MG63 (cell line): ENCODE measurements at places on chromosomes 2 and 18. TPM values are rescaled to one million over a fixed set of nuclear protein-coding genes. Genes with fewer than 3 reads are reported as not detected.

Gene MATN3
- 0.15 and 0.76 TPM in 2 replicates for total RNA-seq

Gene RGPD3
- total RNA-seq = 0.07 TPM in 2 replicates

Gene SCYGR3
- total RNA-seq = not detected in 2 replicates

Gene C2orf78
- total RNA-seq = not detected in 2 replicates

Gene LHCGR
- total RNA-seq = not detected in 2 replicates

Gene ANKRD29
- total RNA-seq = 10.3 and 12.3 TPM in 2 replicates

Gene TLX2
- 0.07 and 1.2 TPM in 2 replicates for total RNA-seq

Gene CAB39
- total RNA-seq = 31.8 and 34.2 TPM in 2 replicates

Gene IGFBP2
- 191 and 249 TPM in 2 replicates for total RNA-seq

Gene TGFA
- 0.05 and 0.43 TPM in 2 replicates for total RNA-seq

Gene NEUROD1
- total RNA-seq = not detected in 2 replicates

Gene STARD7
- total RNA-seq = 100 and 113 TPM in 2 replicates

Gene DLX1
- 5.7 and 8.2 TPM in 2 replicates for total RNA-seq

Gene RGPD4
- 0.05 TPM in 1 of 2 replicates, not detected in the other for total RNA-seq

Gene PLCD4
- 0.74 and 1.2 TPM in 2 replicates for total RNA-seq

Gene ALPP
- not detected in 2 replicates for total RNA-seq

Gene FRZB
- not detected in 2 replicates for total RNA-seq

Gene PROKR1
- not detected in 2 replicates for total RNA-seq

Gene MRO
- 0.07 TPM in 1 of 2 replicates, not detected in the other for total RNA-seq

Gene UCN
- 1.3 TPM in 1 of 2 replicates, not detected in the other for total RNA-seq

Gene REEP1
- 0.95 and 2.7 TPM in 2 replicates for total RNA-seq

Gene ASXL3
- total RNA-seq = not detected in 2 replicates

Gene HRH4
- 0.16 TPM in 1 of 2 replicates, not detected in the other for total RNA-seq

Gene SGPP2
- not detected in 2 replicates for total RNA-seq

Gene C1QL2
- total RNA-seq = not detected in 2 replicates

Gene NEU4
- not detected in 2 replicates for total RNA-seq

Gene NAPG
- total RNA-seq = 24.5 and 33.9 TPM in 2 replicates

Gene ZNF407
- 3.7 and 4.4 TPM in 2 replicates for total RNA-seq

Gene EVX2
- not detected in 2 replicates for total RNA-seq

Gene NT5C1B
- total RNA-seq = not detected in 2 replicates

Gene MC5R
- total RNA-seq = 0.69 and 0.99 TPM in 2 replicates

Gene SLC14A1
- 35.8 and 40.0 TPM in 2 replicates for total RNA-seq

Gene SPATA3
- total RNA-seq = not detected in 2 replicates

Gene EGR4
- not detected in 2 replicates for total RNA-seq

Gene USP40
- 23.4 and 34.6 TPM in 2 replicates for total RNA-seq
